ENCODE measurements at places on chromosomes 1 and 21. TPM values are rescaled to one million over a fixed set of nuclear protein-coding genes. Genes with fewer than 3 reads are reported as not detected.
A peak's percentile ranks its signal among the peaks of the same experiment; 100 is the strongest.

GRCh38 chr1:83694449-83694848 lies 304.5 kb downstream of the TTLL7 start:
- no peak for DNase-seq

The ADORA3 gene
- 0.52 TPM for polyA plus RNA-seq

DNA sequence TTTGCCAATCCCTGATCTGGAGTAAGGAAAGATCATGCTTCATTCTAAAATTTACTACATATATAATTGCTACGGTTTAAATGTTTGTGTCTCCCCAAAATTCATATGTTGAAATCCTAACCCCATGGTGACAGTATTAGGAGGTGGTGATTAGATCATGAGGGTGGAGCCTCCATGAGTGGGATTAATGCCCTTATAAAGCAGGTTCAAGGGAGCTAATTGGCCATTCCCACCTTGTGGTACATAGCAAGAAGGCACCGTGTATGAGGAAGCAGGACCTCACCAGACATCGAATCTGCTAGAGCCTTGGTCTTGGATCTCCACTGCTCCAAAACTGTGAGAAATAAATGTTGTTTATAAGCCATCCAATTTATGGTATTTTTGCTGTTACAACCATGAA lies 55.5 kb downstream of the GADD45A start:
- no peak for DNase-seq

DNA sequence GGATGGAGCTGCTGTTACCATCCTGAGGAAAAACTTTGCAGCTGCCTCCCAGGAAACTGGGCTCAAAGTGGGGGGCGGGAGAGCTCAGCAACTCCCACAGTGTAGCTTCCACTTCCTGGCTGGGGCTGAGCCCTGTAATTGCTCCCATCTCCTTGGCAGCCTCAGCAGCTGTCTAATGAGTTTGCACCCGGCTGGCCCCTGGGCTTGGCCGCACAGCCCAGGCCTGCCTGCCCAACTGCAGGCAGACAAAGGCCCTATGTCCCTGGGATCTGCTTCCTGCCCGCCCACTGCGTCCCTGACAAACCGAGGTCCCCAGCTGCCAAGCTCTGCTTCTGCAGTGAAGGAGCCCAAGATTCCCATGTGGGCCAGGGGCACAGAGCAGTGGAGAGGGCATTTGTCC lies 30.1 kb downstream of the EDN2 start:
- no peak for DNase-seq

- DNase-seq = peak; percentile 7
Measured at GRCh38 chr21:22575165-22575584, 1577.0 kb downstream of the NCAM2 start.

GRCh38 chr1:219427989-219428388 lies 184.9 kb downstream of the ZC3H11B start:
- no peak for DNase-seq

The MPL gene
- polyA plus RNA-seq = 0.83 TPM

- no peak for DNase-seq
Measured at GRCh38 chr1:95018602-95019369, 54.0 kb downstream of the ALG14 start.

- DNase-seq = no peak
Measured at GRCh38 chr1:246860401-246860800, 71.3 kb downstream of the AHCTF1 start.

- DNase-seq = no peak
Measured at GRCh38 chr1:21564521-21565095, 55.4 kb downstream of the ALPL start.

Measured in left kidney (tissue), 8 donors.